NCI-H524 treated with DMSO at 0.1 percent for 48 hours (cell line): ENCODE measurements at places on chromosomes 3 and 15.

GRCh38 chr3:7266551-7266950 is 405.6 kb downstream of the GRM7 start:
- no peak for DNase-seq

- DNase-seq: no peak
Observed at GRCh38 chr15:81264072-81264857, 59.7 kb downstream of the STARD5 start.

DNA sequence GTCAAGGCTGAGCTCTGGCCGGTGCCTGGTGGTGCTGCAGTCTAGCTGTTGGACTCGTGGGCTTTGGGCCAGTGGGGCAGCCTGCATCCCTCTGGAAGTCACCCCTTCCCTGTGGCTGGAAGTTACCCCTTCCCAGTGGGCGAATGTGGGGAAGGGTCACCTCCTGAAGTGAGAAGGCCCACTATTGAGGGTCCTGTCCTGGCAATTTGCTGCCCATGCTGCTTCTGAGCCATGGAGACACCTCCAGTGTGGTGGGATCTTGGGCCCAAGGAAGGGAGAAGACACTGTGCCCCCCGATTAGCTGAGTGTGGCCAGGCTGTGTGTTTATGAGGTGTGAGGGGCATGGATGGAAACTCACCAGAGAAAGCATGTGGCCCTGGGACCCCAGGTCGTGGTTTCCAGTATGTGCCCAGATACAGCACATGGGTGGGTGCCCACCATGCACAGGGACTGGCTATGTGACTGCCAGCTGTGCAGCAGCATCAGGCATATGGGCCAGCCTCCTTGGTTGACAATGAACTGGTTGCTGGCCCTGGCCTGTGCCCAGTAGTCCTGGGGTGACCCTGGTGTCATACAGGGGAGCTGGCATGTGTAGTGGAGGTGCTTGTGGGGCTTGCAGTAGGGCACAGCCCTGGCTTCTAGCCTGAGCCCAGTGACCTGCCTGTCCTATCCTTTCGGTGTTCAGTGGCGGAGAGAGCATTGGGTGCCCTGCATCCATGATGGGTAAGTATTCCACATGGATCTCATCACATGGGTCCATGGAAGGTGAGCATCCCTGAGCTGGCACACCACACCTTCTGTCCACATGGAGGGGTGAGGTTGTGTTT is 221.2 kb downstream of the SNRPN start:
- no peak for DNase-seq

- no peak for DNase-seq
Observed at GRCh38 chr15:56832125-56832524, 86.3 kb upstream of the TCF12 start.

- DNase-seq: no peak
Observed at GRCh38 chr15:25894371-25894902, 31.3 kb upstream of the ATP10A start.

GRCh38 chr15:84878504-84878903 is 6.0 kb upstream of the SLC28A1 start:
- no peak for DNase-seq

DNA sequence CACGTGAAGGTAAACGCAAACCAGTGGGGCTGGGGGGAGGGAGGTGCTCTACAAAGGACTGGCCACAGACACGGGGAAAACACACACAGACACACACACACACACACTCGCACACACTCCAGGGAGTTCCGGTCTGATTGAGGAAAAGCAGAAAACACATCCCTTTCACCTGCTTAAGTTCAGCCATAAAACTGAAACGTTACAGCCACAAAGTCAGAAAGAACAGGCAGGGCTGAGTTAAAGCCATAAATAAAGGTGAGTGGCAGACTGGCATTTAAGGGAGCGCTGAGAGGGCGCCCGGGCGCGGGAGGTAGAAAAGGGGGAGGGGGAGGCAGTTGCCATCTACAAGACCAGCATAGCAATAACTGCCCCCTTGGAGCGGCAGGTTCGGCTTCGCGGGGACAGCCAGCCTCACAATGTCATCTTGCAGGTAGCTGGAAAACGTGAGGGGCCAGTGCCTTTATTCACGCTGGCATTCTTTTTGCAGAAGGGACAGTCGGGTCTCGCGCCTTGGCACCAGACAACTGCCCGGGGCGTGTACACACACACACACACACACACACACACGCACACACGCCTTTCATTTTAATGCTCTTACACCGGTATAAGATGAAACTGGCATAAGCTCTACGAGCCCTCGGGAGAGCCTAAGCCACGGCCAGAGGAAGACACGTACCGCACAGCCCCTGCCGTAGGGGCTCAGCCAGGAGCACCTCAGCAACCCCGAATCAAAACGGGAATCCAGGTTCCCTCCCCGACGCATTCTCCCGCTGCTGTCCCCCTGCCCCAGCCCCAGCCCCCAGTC is 866 bp downstream of the TNIK start:
- DNase-seq: peak; percentile 67

DNA sequence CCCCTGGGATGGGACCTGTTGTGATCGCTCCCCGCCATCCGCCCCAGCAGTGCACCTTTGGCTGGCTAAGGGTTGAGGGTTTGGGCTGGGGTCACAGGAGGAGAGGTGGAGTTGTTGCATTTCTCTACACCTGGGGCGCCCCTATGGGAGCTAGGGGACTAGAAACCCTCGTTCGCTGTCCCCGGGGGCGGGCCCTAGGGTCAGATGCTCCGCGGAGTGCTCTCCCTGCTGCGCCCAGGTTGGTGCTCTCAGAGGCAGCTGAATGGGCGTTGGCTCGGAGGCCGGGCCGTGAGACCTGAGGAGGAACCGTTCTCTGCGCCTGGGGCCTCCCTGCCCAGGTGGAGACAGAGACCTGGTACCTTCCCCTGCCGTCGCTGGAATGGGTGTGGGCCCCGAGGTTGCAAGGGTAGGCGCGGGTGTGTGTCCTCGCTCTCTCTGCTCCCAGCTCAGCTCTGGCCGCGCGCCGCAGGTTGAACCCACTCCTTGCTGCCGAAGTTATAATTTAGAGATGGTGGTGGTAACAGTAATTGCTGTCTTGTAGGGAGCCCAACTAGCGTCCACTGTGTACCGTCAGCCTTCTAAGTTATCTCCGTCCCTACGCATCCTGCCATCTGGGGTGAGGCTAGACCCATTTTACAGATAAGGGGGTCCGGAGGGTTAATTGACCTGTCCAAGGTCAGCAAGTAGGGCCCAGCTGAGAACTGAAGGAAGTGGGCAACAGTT is 965 bp downstream of the FLNB start:
- no peak for DNase-seq

GRCh38 chr15:66703540-66703941 is 1.5 kb downstream of the SMAD6 start:
- DNase-seq: no peak

DNA sequence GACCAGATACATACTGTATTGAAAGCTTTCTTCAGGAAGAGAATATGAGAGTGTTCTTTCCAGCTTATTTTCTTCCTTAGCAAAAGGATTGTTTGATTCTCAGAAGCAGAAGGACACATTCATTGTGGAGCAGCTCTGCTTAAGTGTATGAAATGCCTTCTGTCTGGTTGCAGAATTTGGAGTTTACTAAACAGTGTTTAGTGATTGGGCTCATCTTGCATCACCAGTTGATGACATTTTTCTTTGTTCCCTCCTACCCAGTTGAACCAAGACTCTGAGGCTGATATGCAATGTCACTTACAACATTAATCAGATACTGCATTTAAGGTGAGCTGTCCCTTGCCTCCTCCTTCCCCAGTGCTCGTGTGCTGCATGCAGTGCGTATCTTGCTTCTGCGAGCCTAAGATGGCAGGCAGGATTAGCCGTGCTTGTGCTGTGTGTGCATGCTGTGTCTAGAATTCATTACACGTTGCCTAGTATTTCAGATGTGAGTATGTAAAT is 18.4 kb downstream of the ZBTB38 start:
- DNase-seq: no peak

DNA sequence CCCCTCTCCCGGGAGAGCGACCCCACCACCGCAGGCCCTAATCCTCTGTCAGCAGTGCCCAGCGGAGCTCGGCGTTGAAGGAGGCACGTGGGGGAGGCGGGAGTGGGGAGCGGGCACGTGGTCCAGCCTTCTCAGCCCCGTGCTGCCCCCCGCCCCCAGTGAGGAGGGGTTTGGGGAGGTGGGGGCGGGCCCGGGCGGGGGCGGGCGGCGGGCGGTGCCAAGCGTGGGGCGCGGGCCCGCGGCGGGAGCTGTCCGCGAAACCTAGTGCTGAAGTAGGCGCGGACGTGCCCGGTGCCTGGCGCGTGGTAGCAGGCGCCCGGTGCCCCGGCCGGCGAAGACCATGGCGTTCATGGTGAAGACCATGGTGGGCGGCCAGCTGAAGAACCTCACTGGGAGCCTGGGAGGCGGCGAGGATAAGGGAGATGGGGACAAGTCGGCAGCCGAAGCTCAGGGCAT is at the start of gene CPLX3:
Gene CPLX3, plus strand, starts transcription at position 264 of the 456 bp plus-strand sequence. Its CDS starts 77 bp downstream, at position 341.
- DNase-seq: no peak

DNA sequence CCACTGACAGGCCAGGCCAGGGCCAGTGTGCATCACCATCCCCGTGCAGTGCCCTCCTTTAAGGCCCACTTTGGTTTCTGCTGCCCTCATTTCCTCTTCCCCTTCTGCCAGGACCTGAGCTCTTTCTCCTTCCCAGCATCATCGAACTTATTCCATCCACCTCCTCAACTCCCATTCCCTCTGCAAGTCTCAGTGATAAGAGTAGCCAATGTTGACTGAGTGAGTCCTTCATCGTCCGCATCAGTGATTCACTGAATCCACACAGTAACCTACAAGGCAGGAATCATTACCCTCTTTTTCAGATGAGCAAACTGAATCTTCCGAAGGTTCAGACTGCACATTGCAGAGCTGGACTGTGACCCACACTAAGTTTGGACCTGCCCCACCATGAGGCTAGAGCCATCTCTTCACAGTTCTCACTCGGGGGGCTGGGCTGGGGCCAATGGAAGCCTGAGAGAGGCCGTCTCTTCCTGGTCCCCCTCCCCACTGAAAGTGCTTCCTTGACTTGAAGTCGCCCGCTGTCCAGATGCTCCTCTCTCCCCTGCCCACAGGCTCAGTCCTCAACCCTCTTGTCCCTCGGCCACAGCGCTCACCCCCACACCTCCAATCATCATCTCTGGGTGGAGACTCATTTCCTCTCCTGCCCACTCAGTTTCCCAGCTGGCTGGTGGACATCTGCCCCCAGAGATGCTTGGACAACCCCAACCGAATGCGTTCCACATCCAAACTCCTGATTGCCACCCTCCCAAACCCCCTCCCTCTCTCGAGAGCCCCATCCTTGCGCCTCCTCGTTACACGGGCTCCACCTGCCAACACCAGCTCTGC is 15.2 kb upstream of the ANPEP start:
- DNase-seq: no peak

DNA sequence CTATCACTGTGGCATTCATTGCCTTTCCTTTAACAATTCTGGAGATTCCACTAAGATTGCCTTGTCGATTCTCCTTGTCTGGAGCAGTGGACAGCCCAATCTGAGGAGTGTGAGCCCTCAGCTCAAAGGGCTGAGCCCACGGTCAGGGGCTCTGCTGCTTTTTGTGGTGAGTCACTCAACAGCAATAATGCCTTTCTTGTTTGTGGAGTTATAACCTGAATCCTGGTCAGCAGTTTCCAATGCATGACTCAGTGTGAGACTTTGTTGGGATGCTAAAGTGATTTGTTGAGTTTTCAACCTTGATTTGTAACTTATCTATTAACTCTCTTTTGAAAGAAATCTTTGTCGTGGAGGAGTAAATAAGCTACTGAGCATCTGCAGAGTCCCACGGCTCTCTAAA is 183.5 kb downstream of the TJP1 start:
- DNase-seq: no peak

DNA sequence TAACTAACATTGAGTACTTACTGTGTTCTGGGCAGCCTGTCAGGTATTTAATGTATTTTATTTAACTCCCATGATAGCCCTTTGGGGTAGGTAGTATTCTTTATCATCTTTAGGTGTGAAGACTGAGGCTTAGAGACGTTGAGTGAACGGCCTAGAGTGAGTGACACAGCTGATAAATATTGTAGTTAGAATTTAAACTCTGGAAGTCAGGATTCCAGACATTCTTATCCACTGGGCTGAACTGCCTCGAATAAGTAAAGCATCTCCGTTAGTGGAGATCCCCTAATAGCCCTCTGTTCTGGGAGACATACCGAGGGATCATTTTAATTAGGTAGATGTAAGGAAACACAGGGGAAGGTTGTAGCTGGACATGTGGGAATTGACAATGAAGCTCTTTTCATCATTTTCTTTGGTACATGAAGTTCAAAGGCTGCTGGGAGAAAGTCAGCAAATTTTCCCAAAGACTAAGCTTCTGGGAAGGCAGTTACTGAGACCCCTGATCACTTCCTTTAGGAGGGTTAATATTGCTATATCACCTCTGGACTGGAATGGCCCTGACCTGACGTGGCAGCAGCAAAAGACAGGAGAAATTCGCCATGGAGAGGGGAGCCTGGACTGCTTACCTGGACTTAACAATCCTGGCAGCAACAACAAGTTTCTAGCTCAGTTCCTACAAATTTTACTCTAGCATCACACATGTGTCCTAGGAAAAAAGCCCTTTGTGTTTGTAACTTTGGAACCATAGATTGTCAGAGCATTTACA is 11.7 kb upstream of the PDCD6IP start:
- no peak for DNase-seq

DNA sequence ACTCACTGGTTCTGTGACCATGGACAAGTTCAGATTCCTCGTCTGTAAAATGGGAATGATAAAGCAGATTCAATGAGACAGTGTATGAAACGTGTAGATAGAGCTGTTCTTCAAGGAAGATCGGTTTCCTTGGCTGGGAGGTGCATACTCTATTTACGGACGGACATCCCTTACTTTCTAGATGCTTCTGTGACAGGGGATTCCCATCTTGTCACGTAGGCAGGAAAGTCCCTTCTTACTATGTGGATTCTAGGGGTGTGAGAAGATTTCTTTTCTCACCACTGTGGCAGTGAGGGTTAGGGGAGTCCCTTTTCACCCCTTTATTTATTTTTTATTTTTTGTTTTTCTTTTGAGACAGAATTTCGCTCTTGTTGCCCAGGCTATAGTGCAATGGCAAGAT is 180.9 kb upstream of the TBL1XR1 start:
- no peak for DNase-seq

- DNase-seq: no peak
Observed at GRCh38 chr3:66633402-66634381, 132.9 kb upstream of the LRIG1 start.

DNA sequence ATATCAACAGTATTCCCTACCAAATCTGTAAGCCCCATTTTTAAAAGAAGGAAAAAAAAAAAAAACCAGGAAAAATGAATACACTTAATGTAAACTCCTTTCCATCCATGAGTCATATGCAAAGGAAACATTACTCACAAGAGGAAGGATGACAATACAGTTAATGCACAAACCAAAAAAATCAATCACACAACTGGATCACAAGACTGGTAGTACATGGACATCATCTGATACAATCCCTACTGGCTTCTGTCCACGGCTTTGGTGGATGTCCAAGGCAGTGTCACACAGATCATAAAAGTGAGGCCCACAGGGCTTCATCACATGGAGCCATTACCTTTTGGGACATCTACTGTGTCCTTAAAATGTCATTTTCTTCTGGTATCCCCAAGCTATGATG is 44.0 kb downstream of the SUCLG2 start:
- DNase-seq: no peak

DNA sequence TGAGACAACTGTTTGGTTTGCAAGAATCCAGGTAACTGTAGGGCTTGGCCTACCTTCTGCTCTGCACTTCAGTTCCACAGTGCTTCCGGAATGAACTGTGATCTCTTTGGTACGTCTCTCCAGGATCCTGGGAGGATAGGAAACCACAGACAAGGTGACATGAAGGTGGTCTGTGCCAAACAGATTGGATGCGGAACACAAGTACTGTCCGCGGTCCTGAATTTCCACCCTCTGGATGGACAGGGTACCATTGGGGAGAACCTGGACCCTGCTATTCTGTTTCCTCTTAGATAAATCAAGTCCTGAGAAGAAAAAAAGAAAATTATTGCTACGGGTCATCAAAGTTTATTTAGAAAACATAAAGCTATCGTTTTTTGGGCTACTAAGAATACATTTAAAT is 17.3 kb downstream of the IGSF10 start:
- DNase-seq: no peak
